ENCODE measurements at places on chromosomes 12 and 14.

DNA sequence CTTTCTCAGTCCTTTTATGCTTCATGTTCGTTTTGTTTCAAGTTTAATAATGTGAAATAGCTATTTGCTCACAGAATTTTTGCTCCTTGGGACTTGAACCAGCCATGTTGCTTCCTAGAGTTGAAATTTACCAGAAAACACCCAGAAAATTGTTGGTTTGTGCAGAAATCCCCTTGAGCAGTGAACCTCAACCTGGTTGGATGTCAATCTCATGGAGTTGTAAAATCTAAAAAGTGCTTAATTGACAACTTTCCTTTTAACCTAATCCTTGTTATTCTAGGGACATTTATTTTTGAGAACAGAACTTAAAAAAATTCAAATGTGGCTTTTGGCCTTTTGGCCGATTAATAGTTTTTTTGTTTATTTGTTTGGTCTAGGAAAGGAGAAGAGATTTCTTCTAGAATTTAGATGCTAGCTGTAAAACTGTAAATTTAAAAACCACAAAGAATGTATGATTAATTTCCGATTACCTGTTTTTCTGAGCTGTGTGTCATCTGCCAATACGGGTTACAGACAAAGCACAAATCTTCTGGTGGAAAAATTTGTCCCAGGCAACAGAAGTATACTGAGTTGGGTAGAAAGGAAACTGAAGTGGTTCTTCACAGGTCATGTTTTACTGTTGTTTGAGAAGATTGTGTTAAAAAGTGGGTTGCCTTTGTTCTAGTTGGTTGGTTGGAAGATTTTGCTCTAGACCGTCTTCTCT is 154.4 kb downstream of the FUT8 start:
- DNase-seq, result no peak

GRCh38 chr12:14548609-14549008 is 19.1 kb downstream of the PLBD1 start:
- DNase-seq, result no peak

GRCh38 chr12:7264538-7264937 is 39.3 kb upstream of the ACSM4 start:
- no peak for DNase-seq

GRCh38 chr12:99157946-99158345 is 489.6 kb upstream of the GARIN6 start:
- no peak for DNase-seq

DNA sequence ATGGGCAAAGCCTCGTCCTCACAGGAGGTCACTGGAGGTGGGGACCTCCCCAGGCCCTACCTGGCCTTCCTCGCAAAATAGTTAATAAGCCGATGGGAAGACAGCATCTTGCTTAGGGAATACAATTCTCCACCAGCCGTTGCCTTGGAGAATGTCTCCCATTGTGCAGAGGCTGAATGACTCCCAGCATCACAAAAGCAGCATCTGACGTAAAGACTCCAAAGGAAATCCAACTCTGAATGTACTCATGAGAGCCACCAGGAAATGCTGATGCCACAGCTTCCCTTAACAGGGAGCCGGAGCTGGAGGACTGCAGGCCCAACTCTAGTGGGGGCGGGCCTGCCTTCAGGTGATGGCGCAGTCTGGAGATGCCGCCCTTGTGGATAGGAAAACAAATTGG is 15.5 kb downstream of the CCDC63 start:
- DNase-seq, result no peak

All from activated T-helper 1 cell treated with anti-CD3 and anti-CD28 coated beads, Interleukin-2, amount 50 U/mL, for 16 hours (primary cell).